NCI-H2081 treated with DMSO at 0.1 percent for 48 hours (cell line): ENCODE measurements at places on chromosomes 7 and 10.

DNA sequence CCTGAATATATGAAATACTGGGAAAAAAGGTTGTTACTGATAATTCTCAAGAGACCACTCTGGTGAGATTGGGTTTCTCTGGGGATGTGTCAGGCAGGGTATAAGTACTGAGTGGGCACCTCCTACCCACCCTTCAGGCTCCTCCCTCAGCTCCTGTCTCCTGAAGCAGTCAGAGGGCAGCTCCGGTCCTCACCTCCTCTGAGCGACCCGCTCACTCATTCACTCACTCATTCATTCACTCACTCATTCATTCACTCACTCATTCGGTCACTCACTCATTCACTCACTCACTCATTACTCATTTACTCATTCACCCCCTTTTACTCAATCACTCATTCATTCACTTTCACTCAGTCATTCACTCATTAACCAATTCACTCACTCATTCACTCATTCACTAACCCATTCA lies 6.9 kb upstream of the PFKP start:
- DNase-seq, result no peak

DNA sequence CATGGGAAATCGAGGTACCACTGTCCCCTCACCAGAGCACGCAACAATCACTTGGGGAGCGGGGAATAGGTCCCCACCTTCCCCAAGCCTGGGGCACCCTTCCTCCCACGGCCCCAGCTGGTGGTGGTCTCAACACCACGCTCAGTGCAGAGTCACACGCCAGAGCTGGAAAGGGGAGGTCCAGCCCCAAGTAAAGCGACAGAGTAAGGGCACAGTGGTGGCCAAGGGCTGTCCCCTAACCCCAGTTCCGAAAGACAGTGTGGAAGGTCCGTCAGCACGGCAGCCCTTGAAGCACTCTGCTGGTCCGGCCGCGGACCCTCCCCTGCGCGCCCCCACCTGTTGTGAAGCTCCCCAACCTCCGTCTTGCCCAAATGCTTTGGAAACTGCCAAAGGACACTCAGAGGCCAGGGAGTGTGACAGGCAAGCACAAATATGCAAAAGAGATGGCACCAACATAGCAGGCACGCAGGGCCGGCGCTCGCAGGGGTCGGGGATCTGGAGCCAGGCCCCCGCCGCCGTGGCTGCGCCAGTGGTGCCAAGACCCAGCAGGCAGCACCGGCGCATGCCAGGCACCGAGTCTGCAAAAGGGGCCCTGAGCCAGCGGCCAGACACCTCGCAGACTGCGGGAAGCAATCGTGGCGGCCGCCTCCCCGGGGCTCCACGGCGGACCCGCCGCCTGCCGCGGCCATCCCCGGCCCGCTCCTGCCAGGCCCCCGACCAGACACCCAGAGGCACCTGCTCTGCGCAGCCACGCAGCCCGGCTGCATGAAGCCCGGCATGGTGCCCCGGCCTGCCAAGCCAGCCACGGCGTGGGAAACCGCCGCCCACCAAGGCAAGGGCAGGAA lies 51.6 kb upstream of the SRRM3 start:
- DNase-seq, result no peak

- no peak for DNase-seq
These were observed 82.1 kb downstream of the GFRA1 start for GRCh38 chr10:116190883-116191282.

GRCh38 chr7:22607180-22607579 lies 107.2 kb upstream of the STEAP1B start:
- no peak for DNase-seq

GRCh38 chr10:178208-178607 lies 43.0 kb downstream of the ZMYND11 start:
- DNase-seq, result no peak

DNA sequence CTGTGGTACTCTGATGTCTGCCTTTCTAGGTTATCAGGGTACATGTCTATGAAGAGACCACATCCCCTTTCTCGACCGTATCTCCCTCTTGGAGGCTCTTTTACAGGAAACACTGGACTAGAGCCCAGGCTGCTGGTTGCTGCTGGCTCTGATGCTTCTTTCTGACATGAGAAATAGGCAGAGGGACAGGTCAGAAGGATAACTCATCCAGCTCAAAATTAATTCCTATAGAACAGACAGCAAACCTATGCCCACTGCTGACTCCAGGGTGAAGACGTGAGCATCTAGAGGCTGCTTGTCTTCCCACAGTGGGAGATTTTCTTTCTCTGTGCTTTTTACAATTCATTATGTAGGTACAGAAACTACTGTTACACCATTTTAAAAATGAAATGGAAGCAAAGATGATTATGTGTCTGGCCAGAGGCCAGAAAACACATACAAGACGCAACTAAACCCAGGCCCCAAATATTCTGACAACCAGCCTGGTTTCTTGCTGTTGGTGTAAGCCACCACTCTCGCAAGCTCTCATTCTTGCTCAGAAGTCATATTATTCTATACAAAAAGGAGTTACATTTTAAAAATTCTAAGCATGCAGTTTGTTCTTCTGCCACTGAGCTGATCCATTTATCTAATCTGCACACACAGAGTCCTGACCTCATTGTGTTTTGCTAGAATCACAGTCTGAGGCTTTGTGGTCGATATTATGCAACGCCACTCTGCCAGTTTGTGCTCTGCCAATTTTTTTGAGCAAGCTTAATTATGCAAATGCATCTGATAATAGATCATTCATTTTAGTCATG lies 424.3 kb downstream of the KIF20B start:
- DNase-seq, result no peak

DNA sequence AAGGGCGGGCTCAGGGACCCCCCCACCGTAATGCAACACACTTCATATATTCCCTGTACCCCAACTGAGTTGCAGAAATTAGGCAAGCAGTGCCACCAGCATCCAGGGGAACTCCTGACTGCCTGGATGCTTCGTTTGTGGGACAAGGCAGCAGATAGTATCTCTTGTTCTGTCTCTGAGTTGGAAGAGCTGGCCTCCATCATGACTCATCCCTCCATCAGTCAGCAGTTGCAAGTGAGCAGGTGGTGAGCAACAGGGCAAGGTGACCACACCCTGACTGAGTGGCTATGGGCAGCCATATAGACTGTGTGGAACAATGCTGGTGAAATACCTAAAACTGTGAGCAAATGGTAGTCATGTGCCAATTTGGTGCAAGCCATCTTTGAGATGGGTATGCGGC lies 22.8 kb upstream of the ADAMTS14 start:
- DNase-seq, result no peak

- DNase-seq, result no peak
These were observed 8.9 kb downstream of the C10orf53 start for GRCh38 chr10:49688261-49688846.

DNA sequence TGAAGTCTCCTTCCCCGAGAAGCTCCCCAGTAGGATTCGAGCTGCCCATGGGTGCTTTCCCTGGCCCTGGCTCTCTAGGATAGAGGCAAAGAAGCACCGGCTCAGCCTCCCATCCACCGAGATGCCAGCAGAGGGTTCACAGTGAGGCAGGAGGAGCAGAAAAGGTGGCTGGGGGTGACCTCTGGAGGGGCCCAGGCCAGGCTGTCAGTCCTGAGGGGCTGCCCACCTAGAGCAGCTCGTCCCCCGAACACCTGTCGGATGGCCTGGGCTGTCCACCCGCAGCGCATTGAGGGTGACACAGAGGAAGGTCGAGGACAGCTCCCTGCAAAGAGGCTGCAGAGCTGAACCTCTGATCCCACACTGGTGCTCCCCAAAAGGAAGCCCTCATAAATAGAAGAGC lies 167.2 kb upstream of the PPP2R2D start:
- DNase-seq, result no peak
